Hematopoietic multipotent progenitor cell treated with erythropoietin and hydrocortisone succinate and interleukin-3 and kit ligand, for 15 days (in vitro differentiated cells): ENCODE measurements at places on chromosomes 16 and 17.

GRCh38 chr17:38604479-38605403 is 1.0 kb downstream of the SRCIN1 start:
- DNase-seq: no peak

DNA sequence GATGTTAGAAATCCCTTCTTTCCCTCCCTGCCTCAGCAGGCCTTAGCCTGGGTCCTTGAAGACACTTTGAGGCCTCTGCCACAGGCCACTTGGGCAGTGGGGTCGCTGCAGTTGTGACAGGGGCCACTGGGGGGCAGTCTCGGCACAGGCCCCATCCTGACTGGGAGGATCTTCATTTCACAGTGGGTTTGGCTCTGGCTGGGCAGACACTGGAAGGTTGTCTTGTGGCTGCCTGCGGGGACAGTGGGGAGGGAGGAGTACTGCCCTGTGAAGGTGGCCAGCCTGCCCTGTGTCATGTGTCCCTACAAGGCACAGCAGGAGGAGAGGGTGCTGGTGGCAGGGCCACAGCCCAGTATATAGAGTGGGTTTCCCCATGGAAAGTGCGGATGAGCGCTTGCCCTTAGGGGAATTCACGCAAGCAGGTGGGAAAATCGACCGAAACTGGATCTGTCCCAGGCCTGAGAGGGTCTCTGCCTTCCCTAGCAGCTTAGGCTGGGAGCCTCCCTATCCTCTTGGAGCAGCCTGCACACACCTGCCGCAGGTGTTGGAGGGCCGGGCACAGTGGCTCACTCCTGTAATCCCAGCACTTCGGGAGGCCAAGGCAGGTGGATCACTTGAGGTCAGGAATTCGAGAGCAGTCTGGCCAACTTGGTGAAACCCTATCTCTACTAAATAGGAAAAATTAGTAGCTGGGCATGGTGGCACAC is 28.8 kb downstream of the GINS2 start:
- peak; percentile 78 for DNase-seq

DNA sequence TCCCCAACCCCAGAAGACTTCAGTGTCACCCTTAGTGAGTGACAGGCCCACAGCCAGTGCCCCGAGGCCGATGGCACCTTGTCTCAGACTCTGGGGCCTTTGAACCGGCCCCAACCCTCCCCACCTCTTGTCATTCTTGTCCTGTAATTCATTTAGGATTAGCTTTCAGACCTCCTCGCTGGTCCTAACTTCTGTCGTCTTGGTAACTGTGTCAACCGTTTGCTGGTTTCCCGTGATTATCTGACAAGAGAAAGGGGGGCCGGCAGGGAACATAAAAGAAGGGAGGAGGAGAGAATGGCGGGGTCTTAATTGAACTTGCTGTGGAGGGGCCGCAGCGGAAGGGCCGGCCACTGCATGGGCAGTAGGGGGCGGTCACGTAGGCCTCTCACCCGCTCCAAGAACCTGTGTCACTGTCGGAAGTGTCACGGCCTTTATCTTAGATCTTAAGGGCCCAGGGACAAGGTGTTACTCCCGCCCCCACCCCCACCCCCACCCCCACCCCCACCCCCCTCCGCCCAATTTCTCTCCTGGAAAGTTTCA is 46.5 kb upstream of the GSE1 start:
- no peak for DNase-seq

DNA sequence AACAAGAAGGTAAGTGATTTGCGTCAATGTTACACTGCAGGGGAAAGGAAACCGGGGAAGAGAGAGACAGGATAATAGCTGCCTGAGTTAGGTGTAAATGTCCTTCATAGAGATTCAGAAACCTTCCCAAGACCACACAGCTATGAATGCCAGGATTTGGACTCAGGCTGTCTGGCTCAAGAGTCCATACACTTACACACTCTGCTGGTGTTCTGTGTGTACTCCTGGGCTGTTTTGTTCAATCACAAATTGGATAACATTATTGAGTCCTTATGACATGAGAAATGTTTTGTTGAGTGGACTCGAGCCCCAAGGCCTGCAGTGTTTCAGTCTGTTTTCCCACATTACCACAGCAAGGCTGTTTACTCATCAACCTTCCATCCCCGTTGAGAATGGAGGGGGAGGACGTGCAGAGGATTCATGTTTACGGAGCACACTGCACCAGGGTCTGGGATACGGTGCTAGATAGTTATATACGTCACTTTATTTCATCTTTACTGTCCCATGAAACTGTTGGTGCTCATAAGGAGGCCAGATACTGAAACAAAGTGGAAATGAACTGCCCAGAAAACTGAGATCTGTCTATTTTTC is 450.8 kb downstream of the HAPSTR1 start:
- no peak for DNase-seq

GRCh38 chr17:15255713-15256454 is 9.2 kb downstream of the PMP22 start:
- no peak for DNase-seq
